Mesothelial cell of epicardium (in vitro differentiated cells): ENCODE measurements at places on chromosomes 1 and 21.

DNA sequence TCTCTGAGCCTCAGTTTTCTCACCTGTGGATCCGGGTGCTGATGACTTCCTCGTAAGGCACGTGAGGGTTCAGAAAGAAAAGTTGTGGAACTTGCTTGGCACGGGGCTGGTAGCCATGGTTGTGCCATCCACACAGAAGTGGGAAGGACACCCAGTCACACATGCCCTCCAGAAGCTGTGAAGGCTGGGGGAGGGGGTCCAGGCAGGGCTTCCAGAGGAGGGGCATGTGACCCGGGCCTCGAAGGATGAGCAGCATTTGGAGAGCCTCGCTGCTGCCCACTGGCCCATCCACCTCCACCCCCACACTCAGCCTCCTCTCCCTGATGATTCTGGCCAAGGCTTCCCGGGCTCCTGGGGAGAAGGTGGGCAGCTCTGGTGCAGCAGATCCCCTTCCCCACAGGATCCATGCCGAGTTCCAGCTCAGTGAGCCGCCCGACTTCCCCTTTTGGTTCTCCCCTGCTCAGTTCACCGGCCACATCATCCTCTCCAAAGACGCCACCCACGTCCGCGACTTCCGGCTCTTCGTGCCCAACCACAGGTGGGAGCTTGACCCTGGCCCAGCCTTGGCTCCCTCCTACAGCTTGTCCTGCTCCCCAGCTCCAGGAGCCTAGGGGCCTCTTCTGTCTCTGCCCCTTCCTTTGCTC is 9.4 kb downstream of the SELENON start:
- no peak for DNase-seq

- DNase-seq: no peak
These were observed 19.9 kb downstream of the NUCKS1 start for GRCh38 chr1:205729945-205730610.

DNA sequence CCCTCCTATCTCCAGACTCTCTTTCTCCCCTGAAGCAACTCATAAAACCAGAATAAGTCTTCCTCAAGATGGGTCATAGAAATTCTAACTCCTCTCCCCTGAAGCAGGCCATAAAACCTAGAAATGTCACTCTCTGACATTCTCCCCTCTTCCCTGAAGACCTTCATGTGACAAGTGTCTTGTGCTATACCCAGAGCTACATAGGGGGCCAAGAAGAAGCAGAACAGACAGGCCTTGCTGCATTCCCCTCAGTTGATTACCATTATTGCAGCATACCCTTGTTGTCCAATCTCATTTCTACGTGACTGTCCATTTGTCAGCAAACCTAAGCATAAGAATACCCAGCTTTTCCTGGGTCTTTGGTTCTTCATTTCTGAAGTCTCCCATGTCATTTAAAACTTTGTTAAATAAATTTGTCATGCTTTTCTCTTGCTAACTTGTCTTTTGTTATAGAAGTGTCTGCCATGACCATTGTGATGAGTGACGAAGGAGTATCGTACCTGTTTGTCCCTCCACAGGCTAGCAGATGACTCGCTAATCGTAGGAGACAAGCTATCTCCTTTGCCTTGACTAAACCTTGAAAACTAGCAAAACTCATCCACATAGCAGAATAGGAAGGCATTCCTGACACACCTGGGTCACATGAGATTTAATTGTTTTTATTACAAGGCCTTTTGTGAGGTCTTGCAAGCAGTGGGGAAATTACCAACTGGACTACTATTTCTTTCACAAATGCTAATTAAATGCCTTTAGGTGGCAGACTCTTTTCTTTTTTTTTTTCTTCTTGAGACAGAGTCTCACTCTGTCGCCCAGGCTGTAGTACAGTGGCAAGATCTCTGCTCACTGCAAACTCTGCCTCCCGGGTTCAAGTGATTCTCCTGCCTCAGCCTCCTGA is 39.4 kb upstream of the ZNF326 start:
- no peak for DNase-seq

DNA sequence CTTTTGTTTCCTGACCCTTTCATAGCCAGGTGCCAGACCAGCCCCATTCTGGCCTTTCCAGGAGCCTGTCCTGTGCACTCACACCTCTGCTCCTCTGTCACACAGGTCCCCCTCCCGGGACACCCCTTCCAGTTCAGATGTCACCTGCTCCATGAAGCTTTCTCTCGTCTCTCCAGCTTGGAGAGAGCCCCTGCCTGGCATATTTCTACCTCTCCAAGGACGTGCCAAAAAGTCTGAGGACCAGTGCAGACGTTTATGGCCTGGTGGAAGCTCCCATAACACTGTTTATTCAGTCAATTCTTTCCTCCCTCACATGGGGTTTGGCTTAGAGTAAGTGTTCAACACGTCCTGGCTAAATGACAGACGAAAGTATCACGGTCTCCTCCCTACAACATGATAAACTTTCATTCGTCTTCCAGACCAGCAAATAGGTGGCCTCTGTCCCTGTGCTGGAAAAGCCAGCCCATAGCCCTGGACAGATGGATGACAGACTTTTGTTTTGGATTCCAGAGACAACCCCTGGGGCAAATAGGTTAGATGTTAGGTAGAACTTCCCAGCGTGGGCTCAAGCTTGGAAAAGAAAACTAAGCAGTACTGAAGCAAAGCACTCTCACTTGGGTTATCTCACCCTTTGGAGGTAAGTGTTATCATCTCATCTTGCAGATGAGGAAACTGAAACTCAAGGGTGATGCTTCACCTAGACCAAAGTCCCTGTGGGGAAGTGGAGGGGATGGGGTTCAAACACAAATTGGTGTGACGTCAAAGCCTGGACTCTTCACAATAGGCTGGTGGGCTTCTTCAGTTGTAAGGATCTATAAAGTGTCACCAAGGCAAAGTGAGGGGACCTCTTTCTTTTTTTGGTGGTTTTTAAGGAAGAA is 52.9 kb upstream of the ECE1 start:
- no peak for DNase-seq

DNA sequence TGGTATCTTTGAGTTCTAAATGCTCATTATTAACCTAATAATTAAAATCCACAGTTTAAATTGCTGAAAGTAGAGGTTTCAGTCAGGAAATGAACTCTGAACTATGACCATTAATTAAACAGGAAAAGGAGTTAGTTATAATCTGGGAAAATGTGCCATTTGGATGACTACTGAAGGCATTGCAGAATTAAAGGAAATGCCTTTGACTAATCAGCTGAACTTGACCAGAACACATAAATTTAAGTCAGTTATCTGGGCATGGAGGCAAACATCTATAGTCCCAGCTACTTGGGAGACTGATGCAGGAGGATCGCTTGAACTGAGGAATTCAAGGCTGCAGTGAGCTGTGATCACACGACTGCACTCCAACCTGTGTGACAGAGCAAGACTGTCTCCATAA is 31.9 kb downstream of the SLC44A5 start:
- no peak for DNase-seq

GRCh38 chr1:148318123-148318903 is 164.8 kb downstream of the PPIAL4G start:
- DNase-seq: no peak

DNA sequence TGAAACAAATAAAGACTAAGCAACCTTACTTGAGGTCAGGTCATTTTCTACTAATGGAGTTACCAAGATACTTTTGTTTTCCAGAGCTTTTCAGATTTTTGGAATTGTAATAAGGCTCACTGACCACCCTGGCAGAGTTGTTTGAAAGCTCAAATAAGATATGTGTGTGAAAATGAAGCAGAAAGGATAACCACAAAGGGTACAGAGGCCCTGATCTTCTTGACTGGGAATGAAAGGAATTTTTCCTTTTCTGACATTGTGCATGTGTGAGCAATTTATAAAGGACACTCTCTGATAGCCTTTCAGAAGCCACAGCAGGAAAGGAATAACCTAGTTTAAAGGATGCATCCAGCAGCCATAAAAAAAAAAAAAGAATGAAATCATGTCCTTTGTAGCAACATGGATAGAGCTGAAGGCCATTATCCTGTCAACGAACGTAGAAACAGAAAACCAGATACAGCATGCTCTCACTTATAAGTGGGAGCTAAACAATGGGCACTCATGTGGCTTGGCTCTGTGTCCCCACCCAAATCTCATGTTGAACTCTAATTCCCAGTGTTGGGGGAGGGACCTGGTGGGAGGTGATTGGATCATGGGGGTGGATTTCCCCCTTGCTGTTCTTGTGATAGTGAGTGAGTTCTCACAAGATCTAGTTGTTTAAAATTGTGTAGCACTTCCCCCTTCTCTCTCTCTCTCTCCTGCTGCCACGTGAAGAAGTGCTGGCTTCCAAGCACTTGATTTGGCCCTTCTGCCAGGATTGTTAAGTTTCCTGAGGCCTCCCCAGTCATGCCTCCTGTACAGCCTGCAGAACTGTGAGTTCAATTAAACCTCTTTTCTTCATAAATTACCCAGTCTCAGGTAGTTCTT is 3.1 kb upstream of the SRP9 start:
- DNase-seq: no peak

- DNase-seq: no peak
These were observed 27.7 kb downstream of the TEX35 start for GRCh38 chr1:178540646-178541045.

DNA sequence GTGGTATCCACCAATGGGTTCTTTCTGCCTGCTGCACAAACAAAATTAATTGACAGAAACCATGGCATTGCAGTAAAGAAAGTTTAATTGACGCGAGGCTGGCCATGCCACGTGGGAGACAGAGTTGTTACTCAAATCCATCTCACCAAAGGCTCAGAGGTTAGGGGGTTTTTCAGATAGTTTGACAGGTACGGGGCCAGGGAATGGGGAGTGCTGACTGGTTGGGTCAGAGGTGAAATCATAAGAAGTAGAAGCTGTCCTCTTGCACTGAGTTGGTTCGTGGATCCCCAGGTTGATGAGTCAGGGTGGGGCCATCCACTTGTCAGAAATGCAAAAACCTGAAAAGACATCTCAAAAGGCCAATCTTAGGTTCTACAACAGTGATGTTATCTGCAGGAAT is 941 bp upstream of the TBCE start:
- DNase-seq: no peak

- no peak for DNase-seq
These were observed 222.1 kb downstream of the COL24A1 start for GRCh38 chr1:85934516-85934915.

- no peak for DNase-seq
These were observed 7.4 kb downstream of the GJA4 start for GRCh38 chr1:34800214-34800613.

GRCh38 chr1:45306319-45306718 is 20.4 kb upstream of the HPDL start:
- DNase-seq: no peak

DNA sequence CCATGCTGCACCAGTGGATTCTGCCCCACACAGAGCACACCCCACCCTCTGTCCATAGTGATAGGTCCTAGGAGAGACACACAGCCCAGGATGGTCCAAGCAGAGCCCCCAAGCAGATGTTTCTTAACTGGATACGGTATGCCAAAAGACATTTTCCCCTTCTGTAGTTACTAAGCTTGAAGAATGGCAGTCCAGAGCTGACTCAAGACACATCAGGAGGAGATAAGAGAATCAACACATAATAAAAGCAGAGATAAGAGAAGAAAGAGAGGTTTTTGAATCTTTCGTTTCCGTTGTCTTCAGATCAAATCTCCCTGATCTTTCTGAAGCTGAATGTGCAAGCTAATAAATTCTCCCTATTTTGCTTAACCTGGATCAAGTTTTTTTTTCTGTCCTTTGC is 21.8 kb upstream of the CASQ2 start:
- DNase-seq: no peak

GRCh38 chr1:58905126-58905490 is 121.3 kb upstream of the JUN start:
- no peak for DNase-seq

GRCh38 chr1:32464191-32464715 is 619 bp upstream of the ZBTB8B start:
- peak; percentile 39 for DNase-seq

DNA sequence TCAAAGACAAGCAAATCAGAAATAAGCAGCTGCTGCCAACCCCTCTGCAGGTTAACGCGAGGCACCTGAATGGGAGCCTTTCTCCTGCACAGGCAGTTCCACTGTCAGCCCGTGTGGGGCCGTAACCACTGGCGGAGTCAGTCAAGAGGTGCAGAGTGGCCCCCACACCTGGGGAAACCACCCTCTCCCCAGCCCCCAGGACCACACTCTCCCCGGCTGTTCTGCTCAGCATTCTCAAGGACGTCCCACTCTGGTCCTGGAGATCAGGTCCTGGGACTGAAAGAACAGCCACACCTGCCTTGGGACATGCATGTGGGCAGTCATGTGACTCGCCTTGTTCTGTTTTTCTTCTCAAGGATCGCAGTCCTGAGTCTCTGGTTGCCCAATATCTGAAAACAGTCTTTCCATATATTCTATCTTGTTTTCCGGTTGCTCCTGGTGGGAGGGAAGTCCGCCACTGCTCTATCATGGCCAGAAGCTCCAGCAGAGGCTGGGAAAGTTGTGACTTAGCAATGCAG is 252.5 kb downstream of the PTPRU start:
- no peak for DNase-seq

DNA sequence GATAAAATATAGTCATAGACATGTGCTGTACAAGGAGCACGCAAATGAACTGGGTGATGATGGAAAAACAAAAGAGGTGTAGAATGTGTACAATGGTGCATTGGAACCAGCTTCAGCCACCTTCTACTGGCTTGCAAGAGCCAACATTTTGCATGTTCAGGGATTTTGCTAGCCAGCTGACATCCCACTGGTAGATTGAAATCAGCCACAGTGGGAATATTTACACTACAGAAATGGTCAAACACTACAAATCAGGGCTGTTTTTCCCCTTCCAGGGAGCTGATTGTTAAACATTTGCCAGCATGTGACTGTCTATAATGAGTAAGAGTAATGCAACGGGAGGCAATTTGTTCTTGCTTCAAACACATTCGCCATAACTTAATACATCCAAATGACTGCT is 23.2 kb downstream of the PMVK start:
- no peak for DNase-seq

- no peak for DNase-seq
These were observed 37.0 kb upstream of the PRSS38 start for GRCh38 chr1:227778401-227778947.

DNA sequence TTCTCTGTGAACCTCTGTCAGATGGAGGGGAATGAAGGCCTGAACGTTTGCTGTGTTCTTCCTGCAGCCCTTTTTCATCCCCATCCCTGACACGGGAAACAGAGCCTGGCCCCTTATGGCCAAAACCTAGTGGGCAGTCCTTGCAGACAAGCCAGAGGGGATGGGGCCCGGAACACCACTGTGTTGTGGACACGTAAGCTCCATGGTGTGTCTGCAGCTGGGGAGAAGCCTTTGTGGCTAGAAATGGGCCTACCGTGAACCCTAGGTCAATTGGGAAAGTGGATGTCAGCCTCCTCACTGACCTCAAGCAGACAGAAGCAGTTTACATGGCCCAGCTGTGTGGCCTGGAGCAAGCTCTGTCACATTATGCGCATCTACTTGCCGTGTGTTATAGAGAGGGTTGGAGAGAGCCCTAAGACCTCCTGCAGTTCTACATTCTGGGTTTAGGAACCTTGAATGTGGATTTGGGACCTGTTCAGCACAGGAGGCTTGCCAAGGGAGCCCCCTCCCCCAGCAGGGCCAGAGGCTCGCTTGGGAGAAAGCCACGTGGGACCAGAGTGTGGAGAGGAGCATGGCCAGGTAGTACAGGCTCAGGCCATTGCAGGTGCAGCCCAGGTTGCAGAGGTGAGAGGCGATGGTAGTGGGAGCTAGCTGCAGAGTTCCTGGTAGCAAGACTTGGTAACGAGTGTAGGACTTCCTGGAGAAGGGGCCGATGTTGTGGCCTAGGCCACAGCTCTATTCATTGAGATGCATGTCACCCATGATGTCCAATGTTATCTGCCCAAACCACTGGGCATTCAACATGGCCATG is 20.7 kb downstream of the PARS2 start:
- DNase-seq: no peak

GRCh38 chr1:233256191-233256590 is 39.3 kb downstream of the PCNX2 start:
- DNase-seq: no peak
